ENCODE measurements at places on chromosomes 3 and 15.

DNA sequence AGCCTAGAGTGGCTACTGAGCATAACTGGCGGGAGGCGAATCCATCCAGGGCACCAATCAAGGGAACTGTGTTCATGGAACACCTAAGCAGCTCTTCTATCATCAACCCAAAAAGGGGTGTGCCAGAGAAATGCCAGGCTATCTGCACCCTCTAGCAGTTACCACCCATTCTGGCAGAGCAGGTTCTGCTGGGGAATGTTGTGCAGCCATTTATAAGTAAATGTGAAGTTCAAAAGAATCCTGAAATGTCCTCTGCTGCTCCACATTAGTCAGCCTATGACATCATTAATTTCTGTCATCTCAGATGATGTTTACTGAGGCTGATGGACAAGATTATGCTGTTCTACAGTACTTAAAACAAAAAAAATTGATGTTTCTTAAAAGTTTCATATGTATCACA, 7.7 kb downstream of the SKIC8 start:
- DNase-seq, result no peak

GRCh38 chr15:65373163-65373651, 4.6 kb downstream of the IGDCC3 start:
- no peak for DNase-seq

- no peak for DNase-seq
Measured at GRCh38 chr15:55241186-55241585, 44.4 kb upstream of the RSL24D1 start.

GRCh38 chr3:188146219-188146618, 7.7 kb upstream of the LPP start:
- DNase-seq, result no peak

DNA sequence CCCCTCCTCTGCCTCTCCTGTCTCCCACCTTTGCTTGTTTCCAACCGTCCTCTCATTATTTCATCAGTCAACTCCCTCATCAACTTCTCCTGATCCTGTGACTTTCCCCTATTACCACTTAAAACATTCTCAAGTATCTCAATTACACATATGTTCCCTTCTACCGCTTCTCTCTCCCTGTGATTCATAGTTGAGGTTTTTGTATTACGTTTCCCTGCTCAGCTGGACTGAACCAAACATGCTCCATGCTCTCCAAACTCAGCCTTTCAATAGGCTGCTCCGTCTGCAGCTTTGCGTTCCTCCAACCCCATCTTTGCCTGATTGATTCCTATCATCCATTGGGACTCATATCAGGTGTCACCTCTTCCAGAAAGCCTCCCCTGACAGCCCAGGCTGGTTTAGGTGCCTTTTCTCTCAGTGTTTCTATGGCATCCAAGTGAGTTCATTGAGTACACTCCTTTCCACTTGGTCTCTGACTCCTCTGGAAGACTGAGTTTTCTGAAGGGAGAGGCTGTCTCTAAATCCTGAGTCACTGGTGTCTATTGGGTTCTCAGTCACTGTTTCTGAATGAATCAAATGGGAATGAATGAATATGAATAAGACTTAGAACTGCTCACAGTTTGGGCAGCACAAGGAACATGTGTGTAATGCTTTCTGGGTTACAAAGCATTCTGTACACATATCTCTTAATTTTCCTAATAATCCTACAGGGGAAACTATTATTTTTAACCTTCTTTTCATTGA, 56.4 kb downstream of the PLD1 start:
- no peak for DNase-seq

GRCh38 chr3:117059067-117059955, 349.7 kb downstream of the TUSC7 start:
- DNase-seq, result no peak

- DNase-seq, result no peak
Measured at GRCh38 chr3:11335056-11335608, 62.9 kb downstream of the ATG7 start.

All from effector CD8-positive, alpha-beta T cell (primary cell).